ENCODE measurements at places on chromosomes 5 and 9. TPM values are rescaled to one million over a fixed set of nuclear protein-coding genes. Genes with fewer than 3 reads are reported as not detected.

Gene ENTREP1
- 11.1 TPM for total RNA-seq

Gene INSL4
- total RNA-seq, result not detected

- DNase-seq, result peak; percentile 66
Measured at GRCh38 chr9:127862075-127863011, 7.9 kb upstream of the ENG start.

DNA sequence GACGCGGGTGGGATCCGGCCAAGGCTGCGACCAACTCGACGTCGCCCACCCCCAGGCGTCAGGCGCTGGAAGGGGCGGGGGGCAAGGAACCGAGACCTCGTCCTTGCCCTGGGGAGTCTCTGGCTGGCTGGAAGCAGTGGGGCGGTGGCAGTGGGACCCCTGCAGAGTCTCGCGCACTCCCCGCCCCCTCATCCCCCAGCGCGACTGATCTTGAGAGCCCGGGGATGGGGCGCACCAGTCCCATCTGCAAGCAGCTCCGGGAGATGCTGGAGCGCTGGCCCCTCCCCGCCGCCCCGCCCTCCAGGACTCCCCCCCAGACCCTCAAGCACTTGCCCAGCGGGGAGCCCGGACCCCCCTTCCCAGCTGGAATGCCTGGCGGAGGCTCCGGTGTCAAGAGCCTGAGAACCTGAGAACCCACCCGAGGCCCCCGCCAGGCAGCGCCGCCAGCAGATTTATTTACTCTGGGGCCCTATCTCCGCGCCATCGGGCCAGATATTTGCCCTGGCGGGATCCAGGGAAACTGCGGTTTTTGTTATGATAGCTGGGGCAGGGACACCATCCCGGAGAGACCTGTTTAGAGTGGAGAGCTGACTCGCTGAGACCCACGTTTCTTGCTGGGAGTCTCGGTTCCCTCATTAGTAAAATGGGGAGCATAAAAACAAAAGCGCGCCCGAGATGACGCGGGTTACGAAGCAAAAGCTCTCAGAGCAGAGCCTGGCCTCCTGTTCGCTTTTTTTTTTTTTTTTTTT is 1.2 kb downstream of the PRRT1B start:
- DNase-seq, result peak; percentile 29

Gene OBP2B
- not detected for total RNA-seq

GRCh38 chr9:114546851-114547250 is 40.7 kb upstream of the ATP6V1G1 start:
- peak; percentile 79 for DNase-seq

DNA sequence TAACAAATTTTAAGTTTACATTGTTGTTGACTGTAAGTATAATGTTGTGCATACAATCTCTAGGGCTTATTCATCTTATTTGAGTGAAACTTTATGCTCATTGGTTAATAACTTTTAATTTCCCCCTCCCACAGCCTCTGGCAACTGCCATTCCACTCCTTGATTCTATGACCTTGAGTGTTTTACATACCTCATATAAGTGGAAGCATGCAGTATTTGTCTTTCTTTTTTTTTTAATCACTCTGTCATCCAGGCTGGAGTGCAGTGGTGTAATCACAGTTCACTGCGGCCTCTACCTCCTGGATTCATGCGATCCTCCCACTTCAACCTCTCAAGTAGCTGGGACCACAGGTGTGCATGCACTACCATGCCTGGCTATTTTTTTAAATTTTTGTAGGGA is 83.9 kb downstream of the KCTD16 start:
- no peak for DNase-seq

GRCh38 chr5:151345808-151346478 is 1.4 kb downstream of the SLC36A2 start:
- DNase-seq, result no peak

DNA sequence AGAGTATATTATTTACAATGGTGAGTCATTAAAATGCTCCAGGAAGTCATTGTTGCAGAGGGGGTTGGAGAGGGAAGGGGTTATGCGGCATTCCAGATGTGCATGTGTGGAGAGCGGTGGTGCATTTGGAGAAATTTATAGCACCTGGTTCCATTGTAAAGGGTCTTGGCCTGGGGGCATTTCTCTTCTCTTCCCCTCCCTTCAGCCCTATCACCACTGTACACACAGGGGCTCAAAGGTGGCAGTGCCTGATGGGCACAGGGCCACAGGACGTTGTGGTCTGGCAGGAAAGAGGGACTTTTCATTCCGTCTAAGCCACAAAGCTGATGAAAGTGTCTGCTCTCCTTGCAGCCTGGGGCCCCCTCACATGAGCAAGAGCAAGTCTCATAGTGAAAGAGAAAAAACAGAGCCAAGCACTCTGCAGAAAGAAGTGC is 442.4 kb upstream of the ZNF462 start:
- DNase-seq, result no peak

- DNase-seq, result no peak
Measured at GRCh38 chr9:79765466-79765865, 193.7 kb downstream of the TLE4 start.

Gene IL4
- total RNA-seq, result not detected

Gene C9orf78
- total RNA-seq, result 36.5 TPM

DNA sequence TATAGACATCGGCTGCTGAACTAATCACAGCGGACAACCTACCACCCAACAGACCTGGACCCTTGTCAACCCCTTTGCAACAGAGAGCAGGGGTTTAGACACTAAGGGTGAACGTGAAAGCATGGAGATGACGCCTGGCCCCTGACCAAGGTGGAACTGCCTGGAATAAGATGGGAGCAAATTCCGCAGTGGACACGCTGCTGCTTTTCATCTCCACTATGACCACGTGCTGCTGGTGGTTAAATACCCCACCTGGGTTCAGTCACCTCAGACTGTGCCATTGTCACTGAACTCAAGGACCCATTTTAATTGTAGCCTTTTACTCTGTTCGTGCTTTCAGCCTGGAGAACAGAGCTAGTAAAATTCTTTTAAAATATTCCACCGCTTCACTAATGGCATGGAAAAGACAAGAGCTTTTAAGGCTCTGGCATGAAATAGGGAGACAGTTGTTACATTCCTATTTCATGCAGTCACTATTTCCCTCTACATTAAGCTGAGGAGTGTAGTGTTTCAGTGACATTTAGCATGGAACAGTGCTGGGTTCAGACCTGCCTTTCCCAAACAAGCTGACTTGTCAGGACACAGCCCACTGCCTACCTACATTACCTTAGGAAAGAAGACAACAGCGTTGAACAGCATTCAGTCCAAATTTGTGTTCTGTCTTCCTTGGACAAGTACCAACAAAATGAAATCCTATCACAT is 96.8 kb downstream of the ANKRD18B start:
- no peak for DNase-seq

GRCh38 chr5:170552621-170553115 is 48.8 kb downstream of the KCNIP1 start:
- DNase-seq, result peak; percentile 31

Gene SPINK13
- not detected for total RNA-seq

DNA sequence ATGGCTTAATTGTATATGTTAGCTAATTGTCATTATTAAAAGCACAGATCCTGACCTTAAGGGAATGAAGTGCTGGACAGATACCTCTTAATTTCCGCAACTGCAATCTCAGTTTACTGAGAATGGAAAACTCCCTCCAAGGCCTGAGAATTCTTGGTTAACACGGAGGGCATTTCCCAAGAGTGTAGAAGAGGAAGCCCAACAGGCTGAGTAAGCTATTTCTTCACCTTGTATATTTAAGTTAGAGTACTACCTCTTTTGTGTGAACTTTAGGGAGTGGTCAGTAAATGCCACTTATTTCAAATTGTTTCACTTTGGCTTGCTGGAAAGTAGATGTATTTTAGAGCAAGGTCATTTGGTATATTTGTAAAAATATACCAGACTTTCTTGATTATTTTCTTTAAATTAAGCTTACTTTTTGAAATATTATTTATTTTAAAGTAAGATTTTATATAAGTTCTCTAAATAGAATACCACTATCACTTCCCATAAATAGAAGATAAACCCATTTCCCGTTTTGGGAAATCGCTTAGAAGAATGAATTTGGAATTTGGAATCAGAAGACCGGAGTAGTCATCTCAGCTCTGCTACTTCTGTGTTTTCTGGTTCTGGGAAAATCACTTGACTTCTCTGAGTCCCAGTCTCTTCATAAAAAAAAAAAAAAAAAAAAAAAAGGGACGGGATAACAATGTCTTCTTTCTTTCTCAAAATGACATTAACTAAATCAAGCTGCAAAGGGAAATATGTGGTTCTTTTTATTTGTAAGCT is 26.0 kb upstream of the C9orf72 start:
- no peak for DNase-seq

DNA sequence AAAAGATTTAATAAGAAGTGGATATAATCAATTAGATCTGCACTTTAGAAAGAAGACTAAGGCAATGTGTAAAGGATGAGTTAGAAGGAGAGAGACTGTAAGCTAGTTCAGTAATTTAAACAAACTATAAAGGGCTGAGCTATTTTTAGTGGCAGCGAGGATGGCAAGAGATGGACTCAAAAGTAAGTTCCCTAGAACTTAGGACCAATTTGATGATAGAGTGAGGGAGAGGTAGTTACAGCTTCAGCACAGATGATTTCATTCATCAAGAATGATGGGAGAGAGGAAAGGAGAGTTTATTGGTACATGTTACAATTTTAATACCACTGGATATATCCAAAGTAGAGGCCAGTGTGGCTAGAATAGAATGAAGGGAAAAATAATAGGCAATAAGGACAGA is 19.1 kb downstream of the NADK2 start:
- no peak for DNase-seq

DNA sequence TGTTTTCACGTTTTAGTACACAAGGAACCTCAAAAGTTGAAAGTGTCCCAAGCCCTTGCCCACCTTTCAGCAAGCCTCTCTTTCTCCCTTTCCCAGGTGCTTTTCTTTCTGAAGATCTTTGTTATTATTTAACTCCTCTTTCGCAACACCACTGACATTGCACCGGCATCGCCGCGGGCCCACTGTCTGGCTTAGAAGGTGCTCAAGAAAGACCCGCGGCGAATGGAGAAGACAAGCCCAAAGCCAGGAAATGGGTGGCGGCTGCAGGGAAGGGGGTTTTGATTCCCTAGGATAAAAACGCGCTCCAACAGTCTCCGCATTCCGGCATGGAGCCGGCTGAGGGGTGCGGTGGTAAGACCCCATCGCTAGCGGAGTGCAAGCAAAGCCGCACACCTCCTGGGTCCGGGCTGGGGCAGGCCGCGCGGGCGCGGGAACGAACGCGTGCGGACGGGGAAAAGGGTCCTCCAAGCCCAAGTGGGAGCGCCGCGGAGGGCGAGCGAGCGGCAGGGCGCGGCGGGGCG is 404 bp upstream of the AFAP1L1 start:
- DNase-seq, result no peak

- DNase-seq, result no peak
Measured at GRCh38 chr5:115475788-115476187, 68.8 kb downstream of the FEM1C start.

DNA sequence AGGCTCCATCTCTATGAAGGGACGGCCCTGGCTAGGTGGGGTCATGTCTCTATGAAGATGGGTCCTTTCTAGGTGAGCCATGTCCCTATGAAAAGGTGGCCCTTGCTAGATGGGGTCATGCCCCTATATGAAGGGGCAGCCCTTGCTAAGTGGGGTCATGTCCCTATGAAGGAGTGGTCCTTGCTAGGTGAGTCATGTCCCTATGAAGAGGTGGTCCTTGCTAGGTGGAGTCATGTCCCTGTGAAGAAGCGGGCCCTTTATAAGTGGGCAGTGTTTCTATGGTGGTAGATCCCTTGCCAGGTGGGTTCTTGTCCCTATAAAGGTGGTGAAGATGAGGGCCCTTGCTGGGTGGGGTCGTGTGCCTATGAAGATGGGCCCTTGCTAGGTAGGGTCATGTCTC is 283.0 kb upstream of the IRX2 start:
- DNase-seq, result no peak

GRCh38 chr5:88829775-88830174 is 53.2 kb downstream of the MEF2C start:
- DNase-seq, result peak; percentile 67

GRCh38 chr9:131530546-131530919 is 530 bp downstream of the UCK1 start:
- peak; percentile 34 for DNase-seq

Gene MYMK
- total RNA-seq, result not detected

DNA sequence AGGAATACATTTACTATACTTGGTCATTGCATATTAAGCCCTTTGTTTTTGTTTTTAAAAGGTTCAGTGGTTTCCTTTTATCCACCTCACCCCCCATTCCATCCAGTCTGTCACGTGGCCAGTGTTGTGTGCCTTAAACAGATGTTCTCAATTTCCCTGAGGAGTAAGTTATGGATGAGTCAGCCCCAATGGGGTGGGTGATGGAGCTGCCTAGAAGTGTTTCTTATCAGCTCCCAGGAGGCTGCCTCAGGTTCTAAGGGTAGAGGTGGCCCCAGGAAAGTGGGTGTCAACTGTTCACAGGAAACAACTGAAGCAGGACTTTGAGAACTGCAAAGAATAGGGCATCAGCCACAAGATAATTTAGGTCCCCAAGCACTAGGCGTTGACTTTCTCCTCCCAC is 41.1 kb downstream of the ACTBL2 start:
- peak; percentile 95 for DNase-seq

GRCh38 chr5:55620766-55621160 is 86.0 kb upstream of the PLPP1 start:
- no peak for DNase-seq

- DNase-seq, result no peak
Measured at GRCh38 chr5:639253-639530, 27.1 kb downstream of the CEP72 start.

DNA sequence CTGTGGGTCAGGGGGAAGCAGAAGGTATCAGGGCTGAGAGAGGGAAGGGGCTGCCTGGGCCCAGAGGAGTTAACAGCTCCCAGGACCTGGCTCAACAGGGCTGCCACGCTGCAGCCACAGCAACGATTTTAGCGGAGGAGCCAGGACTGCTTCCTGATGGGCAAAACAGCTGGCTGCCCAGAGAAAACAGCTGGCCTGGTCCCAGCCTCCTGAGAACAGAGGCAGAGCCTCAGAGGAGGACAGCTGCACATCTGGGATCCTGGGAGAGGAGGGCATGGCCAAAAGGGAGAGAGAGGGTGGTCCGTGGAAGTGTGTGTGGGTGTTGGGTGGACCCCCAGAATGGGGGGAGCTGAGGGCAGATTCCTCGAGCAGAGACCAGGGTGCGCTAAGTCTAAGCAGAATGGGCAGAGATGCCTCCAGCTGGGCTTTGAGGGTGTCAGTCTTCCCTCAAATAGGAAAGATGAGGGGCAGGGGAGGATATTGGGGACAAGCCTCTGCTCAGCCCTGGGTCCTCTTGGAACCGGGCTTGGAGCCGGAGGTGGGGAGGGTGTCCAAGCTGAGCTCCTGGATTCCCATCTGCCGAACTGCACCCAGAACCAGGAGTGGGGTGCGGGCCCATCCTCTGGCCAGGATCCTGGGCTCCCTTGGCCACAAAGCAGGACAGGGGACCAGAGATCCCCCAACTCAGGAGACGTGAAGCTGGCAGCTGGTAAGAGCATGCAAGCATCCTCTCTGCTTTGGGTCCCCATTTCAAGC is 9.1 kb upstream of the CERCAM start:
- DNase-seq, result no peak

Gene IL12B
- total RNA-seq, result not detected

DNA sequence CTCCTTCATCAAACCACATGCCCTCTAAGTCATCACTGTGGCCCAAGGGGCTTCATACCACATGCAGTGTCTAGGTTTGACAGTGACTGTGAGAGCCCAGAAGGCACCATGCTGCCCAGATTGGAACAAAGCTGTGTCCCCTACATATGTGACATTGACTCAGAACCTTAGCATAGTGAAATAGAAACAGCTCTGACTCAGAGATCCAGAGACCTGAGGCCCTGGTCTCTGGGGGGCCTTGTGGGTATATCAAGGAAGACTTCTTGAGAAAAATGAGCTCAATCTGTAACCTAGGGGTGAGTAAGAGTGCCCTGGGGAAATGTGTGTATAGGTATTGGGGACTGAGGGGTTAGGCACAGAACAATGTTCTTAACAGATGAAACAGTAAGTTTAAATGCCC is 7.1 kb upstream of the ENTREP1 start:
- DNase-seq, result no peak

Gene FBP2
- not detected for total RNA-seq

Gene GRM6
- not detected for total RNA-seq
